Ovary (tissue), 10 donors: ENCODE measurements at places on chromosomes 5 and 9. TPM values are rescaled to one million over a fixed set of nuclear protein-coding genes. Genes with fewer than 3 reads are reported as not detected.

IFNB1 gene
- total RNA-seq, result not detected

DNA sequence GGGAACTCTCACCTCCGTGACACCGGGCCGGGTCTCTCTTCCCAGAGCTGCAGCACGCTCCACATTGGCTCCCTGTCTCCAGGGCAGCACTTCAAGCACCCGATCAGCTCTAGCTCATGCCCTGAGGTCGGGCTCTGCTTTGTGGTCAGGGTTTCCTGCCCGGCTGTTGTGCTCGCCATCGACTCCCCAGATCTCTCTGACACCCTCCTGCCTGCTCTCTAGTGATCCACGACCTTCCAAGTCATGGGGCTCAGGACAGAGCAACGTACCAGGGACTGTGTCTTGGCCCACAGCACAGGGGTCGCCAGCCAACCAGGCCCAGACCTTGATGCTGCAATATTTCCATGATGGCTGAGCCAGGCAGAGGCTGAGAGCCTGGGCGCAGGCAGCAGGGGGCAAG is 45.1 kb downstream of the PRRT1B start:
- H3K36me3 ChIP-seq, result no peaks in the 10 kb centered on the region
- H3K4me1 ChIP-seq, result no peaks in the 10 kb centered on the region
- H3K4me3 ChIP-seq, result no peak overlapping the region
- H3K27me3 ChIP-seq, result no peaks in the 10 kb centered on the region

DNA sequence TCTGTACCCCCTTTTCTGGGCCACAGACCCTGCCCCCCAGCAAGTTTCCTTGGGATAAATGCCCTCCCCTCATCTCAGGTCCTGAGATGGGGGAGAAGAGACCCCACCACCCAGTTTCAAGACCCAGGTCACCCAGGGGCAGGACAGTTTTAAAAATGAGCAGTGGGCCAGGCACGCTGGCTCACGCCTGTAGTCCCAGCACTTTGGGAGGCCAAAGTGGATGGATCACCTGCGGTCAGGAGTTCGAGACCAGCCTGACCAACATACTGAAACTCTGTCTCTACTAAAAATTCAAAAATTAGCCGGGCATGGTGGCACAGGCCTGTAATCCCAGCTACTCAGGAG is 6.1 kb downstream of the PTGES2 start:
- no peaks in the 10 kb centered on the region for H3K27me3 ChIP-seq
- H3K4me1 ChIP-seq, result peaks cover 8% of the 10 kb centered on the region
- H3K4me3 ChIP-seq, result no peak overlapping the region

GRCh38 chr9:32128546-32128945 is 255.9 kb upstream of the ACO1 start:
- H3K27me3 ChIP-seq, result no peaks in the 10 kb centered on the region
- DNase-seq, result no peak
- H3K4me3 ChIP-seq, result no peak overlapping the region
- no peaks in the 10 kb centered on the region for H3K4me1 ChIP-seq
- no peak overlapping the region for H3K27ac ChIP-seq
- H3K36me3 ChIP-seq, result no peaks in the 10 kb centered on the region

ALDH7A1 gene
- 99.2 TPM for total RNA-seq

DNA sequence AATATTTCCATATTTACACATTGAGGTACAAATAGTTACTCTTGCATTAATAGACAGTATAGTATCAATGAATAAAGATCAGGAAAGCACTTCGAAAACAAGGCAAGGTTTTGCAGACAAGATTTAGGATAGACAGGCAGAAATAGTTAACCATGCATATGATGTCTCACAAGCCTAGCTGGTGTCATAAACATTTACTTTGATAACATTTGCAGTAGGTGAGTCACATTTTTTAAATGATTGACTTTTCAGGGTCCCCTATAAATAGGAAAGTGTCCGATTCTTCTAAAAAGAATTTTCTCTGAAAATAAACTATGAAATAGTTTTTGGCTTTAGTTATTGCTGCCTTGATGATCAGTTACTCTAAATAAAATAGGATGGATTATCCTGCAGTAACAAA is 162.1 kb downstream of the SNX18 start:
- DNase-seq, result no peak
- H3K27ac ChIP-seq, result no peak overlapping the region
- H3K36me3 ChIP-seq, result no peaks in the 10 kb centered on the region

- no peaks in the 10 kb centered on the region for H3K27me3 ChIP-seq
- DNase-seq, result peak; percentile 79
- H3K4me1 ChIP-seq, result peaks cover 18% of the 10 kb centered on the region
- no peaks in the 10 kb centered on the region for H3K36me3 ChIP-seq
- H3K4me3 ChIP-seq, result no peak overlapping the region
- peak overlapping the region; percentile 60 for H3K27ac ChIP-seq
Observed at GRCh38 chr9:136023410-136024225, 62.4 kb upstream of the UBAC1 start.

- no peak overlapping the region for H3K4me3 ChIP-seq
- no peak for DNase-seq
- no peaks in the 10 kb centered on the region for H3K4me1 ChIP-seq
- no peak overlapping the region for H3K27ac ChIP-seq
Observed at GRCh38 chr5:107461770-107462169, 209.0 kb downstream of the EFNA5 start.

CDC42SE2 gene
- total RNA-seq, result 28.4 TPM

OR1Q1 gene
- not detected for total RNA-seq

DNAJB5 gene
- total RNA-seq, result 21.0 TPM

DNA sequence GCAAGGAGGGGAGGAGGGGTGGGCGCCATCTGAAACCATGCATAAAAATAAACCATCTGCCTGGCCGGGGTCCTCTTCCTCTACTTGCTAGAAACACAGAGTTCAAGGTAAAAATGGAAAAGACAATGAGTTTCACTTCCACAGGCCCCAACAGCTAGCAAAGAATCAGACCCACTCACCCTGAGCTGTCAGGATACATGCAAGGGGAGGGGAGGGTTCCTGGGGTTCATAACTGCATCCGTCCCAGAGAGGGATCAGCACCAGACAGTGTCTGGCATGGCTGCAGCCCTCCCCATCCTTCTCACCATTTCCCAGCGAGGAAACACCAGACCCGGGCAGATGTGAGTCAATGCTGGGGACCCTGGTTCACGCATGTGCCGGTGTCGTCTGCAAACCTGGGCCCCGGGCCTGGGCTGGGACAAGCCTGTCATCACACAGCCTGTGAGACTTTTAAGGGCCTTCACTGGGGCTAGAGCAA is 55.4 kb downstream of the SEMA4D start:
- no peaks in the 10 kb centered on the region for H3K27me3 ChIP-seq
- no peaks in the 10 kb centered on the region for H3K36me3 ChIP-seq
- H3K4me3 ChIP-seq, result no peak overlapping the region
- peaks cover 6% of the 10 kb centered on the region for H3K4me1 ChIP-seq

SAPCD2 gene
- total RNA-seq, result 0.62 TPM

DNA sequence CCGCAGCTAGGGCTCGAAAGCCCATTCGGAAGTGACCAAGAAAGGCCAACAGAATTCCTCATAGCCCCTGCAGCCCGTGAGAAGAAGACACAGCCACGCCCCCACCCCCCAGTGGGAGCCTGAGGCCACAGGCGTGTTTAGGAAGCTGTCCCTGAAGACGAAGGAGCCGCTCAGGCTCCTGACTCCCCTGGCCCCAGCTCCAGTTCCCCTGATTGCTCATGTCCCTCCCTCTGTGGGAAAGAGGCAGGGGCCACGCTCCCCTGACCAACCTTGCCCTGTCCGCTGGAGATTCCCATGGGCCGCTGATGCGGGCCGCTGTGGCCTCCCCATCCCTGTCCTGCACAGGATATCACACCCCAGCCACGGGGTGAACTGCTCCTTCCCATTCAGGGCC is 13.6 kb downstream of the ROPN1L start:
- no peak overlapping the region for H3K27ac ChIP-seq
- H3K36me3 ChIP-seq, result no peaks in the 10 kb centered on the region
- peaks cover 1% of the 10 kb centered on the region for H3K4me1 ChIP-seq

GRCh38 chr5:17087035-17087434 is 130.4 kb upstream of the BASP1 start:
- H3K36me3 ChIP-seq, result no peaks in the 10 kb centered on the region
- H3K4me3 ChIP-seq, result no peak overlapping the region
- no peak overlapping the region for H3K27ac ChIP-seq
- H3K27me3 ChIP-seq, result no peaks in the 10 kb centered on the region
- H3K4me1 ChIP-seq, result no peaks in the 10 kb centered on the region

NOTCH1 gene
- total RNA-seq, result 24.6 TPM

- no peaks in the 10 kb centered on the region for H3K36me3 ChIP-seq
- H3K27ac ChIP-seq, result no peak overlapping the region
- H3K27me3 ChIP-seq, result no peaks in the 10 kb centered on the region
Observed at GRCh38 chr5:110727025-110727314, 499 bp upstream of the TMEM232 start.

TNPO1 gene
- 77.8 TPM for total RNA-seq

DNA sequence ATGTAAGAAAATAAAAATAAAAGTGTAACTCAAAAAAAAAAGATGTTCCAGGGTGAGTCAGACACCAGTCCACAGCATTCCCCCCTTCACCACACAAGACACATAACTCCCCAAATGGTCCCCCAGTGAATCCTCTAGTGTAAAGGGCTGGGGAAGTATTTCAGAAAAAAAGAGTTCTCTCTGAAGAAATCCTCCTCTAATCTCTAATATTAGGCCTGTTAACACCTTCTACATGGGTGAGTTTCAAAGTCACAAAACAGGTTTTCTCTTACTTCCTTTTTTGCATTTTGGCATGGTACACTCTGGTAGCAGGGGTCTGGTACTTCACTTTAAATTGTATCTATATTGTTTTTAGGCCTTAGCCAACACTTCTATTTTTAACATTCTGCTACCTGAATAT is 28.2 kb downstream of the RNF145 start:
- DNase-seq, result no peak
- no peaks in the 10 kb centered on the region for H3K27me3 ChIP-seq
- no peaks in the 10 kb centered on the region for H3K36me3 ChIP-seq

- H3K4me3 ChIP-seq, result no peak overlapping the region
- H3K36me3 ChIP-seq, result no peaks in the 10 kb centered on the region
- H3K27me3 ChIP-seq, result no peaks in the 10 kb centered on the region
- no peak overlapping the region for H3K27ac ChIP-seq
- H3K4me1 ChIP-seq, result no peaks in the 10 kb centered on the region
Observed at GRCh38 chr9:108755979-108756378, 99.8 kb downstream of the ACTL7B start.

DNA sequence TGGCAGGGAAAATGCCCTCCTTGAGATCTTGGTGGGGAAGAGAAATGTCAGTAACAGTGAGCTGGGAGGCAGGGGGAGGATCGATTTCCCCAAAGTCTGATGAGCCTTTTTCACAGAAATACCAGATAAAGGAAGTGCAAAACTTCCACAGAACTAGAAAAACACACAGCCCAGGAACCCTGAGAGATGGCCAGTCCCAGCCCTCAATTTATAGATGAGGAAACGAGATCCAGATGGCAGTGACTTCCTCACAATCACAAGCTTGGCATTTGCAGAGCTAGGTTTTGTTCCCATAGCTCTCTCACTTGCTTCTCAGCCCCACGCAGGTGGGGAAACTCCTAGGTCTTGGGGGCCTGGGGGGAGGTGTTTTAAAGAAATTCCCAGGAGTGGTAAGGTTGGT is 3.8 kb upstream of the GGTA1 start:
- no peaks in the 10 kb centered on the region for H3K27me3 ChIP-seq
- no peaks in the 10 kb centered on the region for H3K4me1 ChIP-seq
- no peaks in the 10 kb centered on the region for H3K36me3 ChIP-seq
- H3K27ac ChIP-seq, result no peak overlapping the region
- no peak overlapping the region for H3K4me3 ChIP-seq

- H3K27ac ChIP-seq, result no peak overlapping the region
- H3K27me3 ChIP-seq, result no peaks in the 10 kb centered on the region
- no peak overlapping the region for H3K4me3 ChIP-seq
Observed at GRCh38 chr5:83503662-83504061, 32.1 kb downstream of the VCAN start.

- no peaks in the 10 kb centered on the region for H3K27me3 ChIP-seq
- H3K36me3 ChIP-seq, result no peaks in the 10 kb centered on the region
- no peak overlapping the region for H3K4me3 ChIP-seq
- no peak for DNase-seq
Observed at GRCh38 chr5:40106847-40107246, 572.9 kb upstream of the PTGER4 start.

DNA sequence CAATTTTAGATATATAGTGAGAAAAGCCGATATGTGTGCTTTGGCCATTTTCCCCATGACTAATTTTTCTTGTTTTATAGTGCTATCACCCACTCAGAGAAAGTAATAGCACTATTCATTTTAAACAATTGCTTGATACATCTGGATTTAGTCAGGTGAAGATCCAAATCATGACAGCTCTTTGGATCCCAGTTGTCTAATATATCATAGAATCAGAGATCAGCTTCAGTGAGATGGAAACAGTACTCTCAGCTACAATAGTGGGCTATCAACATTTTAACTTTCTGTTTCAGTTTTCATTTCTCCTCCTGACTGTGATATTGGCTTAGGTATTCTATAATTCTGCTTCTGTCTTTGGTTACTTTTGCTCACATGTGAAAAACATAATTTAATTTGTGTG is 38.7 kb downstream of the VCAN start:
- no peak for DNase-seq
- H3K27ac ChIP-seq, result no peak overlapping the region
- H3K4me3 ChIP-seq, result no peak overlapping the region
- no peaks in the 10 kb centered on the region for H3K27me3 ChIP-seq

DNA sequence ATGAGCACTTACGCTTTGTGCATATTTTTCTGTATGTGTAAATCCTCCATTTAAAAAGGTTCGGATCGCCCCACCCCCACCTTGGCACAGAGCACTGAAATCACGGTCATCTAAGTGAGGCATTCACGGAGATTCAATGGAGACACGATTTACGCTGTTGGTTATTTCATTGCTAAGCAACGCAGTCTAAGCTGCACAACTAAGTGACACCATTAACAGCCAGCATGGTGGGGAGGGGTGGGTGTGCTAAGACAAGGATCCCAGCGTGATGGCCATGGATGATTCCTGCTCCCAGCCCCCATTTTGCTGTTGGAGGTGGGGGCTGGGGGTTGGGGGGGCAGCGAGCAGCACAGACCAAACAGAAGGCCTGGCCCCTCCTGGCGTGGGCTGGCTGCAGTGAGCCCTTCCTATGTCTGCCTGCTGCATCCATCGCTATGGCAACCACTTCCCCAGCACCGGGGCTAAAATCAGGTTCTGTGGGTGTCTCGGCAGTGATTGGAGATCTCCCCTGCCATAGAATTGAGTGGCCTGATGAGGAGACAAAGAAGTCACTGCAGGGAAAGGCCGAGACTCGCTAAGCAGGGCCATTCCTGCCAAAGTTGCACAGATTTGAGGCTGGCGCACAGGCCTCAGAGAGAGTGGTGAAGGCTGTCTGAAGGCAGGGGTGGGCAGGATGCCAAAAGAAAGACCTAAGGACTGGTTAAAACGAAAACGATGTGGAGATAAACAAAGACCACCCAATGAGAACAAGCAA is 14.3 kb upstream of the MARCHF6 start:
- no peak overlapping the region for H3K27ac ChIP-seq
- peaks cover under 1% of the 10 kb centered on the region for H3K4me1 ChIP-seq
- H3K27me3 ChIP-seq, result no peaks in the 10 kb centered on the region
- no peak overlapping the region for H3K4me3 ChIP-seq
- peak; percentile 12 for DNase-seq
